Suprapubic skin (tissue), 4 donors: ENCODE measurements at places on chromosomes 2 and 18. TPM values are rescaled to one million over a fixed set of nuclear protein-coding genes. Genes with fewer than 3 reads are reported as not detected.

DNA sequence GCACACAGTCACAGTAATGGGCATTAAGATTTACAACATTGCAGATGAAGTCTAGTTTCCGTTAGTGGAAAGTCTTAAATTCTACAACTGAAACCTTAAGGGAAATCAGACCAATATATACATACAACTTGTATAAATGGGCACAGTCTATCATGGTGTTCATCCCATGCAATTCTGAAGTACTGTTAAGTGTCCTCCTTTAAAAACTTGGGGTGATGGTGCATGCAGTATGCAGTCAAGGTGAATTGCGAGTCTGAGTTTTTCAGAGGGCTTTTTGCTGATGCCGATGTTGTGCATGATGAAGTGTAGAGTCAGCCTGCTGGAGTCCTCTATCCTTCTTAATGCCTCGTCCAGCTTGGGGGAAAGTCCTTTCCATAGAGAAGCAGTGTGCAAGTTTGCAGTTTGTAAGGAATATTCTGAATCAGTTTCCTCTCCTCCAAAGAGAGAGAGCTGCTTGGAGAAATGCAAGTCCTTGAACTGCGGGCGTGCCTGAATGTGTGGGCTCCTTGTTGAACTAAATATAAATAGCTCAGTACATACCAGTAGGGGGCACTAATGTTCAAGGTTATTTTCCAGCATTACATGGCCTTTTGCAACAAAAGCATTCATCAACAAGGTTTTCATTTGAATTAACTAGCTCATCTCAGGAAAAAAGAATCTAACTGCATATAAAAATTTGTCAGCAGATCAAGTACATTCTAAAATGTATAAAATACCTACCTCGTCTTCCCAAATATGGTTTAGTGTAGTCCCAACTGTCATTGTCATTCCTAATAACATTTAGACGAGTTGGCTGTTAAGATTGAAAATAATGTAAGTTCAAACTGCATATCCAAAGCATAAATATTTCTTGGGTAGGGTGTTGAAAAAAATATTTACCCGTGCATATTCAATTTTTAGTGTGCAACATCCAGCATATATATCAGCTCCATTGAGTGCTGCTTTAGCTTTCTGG is 21.3 kb downstream of the HNRNPLL start:
- DNase-seq = no peak

- no peak for DNase-seq
Measured at GRCh38 chr2:234496835-234497593, at the start of gene ARL4C. ARL4C (minus strand) TSS chr2:234497081; CDS start chr2:234496586, 495 bp downstream.

GRCh38 chr2:159285929-159286708 is at the start of gene WDSUB1:
WDSUB1 (minus strand) TSS chr2:159286703; CDS start chr2:159283069, 3,634 bp downstream.
- peak; percentile 85 for DNase-seq

Gene BOLL
- not detected for total RNA-seq

- peak; percentile 72 for DNase-seq
Measured at GRCh38 chr2:3536682-3537632, 17.6 kb upstream of the ADI1 start.
